ENCODE measurements at places on chromosomes 13 and 19.

DNA sequence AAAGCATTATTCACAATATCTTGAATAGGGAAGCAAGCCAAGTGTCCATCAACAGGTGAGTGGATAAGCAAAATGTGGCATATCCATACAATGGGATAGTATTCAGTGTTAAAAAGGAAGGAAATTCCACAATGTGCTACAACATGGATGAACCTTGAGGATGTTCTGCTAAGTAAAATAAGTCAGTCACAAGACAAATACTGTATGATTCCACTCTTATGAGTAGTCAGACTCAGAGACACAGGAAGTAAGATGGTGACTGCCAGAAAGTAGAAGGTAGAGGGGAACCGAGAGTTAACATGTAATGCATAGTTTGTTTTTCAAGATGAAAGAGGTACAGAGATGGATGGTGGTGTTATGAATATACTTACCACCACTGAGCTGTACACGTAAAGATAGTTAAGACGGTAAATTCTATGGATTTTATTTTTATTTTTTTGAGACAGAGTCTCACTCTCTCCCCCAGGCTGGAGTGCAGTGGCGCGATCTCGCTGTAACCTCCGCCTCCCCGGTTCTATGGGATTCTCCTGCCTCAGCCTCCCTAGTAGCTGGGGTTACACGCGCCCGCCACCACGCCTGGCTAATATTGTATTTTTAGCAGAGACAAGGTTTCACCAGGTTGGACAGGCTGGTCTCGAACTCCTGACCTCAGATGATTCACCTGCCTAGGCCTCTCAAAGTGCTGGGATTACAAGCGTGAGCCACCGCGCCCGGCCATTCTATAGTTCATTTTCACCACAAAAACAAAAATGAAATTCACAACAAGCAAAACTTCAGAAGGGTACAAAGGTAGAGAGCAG, 1.0 kb upstream of the CHAMP1 start:
- no peak for DNase-seq

GRCh38 chr19:49492573-49493405, 3.4 kb upstream of the RPS11 start:
- no peak for DNase-seq

- DNase-seq = no peak
These were observed 82.6 kb downstream of the FREM2 start for GRCh38 chr13:38769526-38769925.

DNA sequence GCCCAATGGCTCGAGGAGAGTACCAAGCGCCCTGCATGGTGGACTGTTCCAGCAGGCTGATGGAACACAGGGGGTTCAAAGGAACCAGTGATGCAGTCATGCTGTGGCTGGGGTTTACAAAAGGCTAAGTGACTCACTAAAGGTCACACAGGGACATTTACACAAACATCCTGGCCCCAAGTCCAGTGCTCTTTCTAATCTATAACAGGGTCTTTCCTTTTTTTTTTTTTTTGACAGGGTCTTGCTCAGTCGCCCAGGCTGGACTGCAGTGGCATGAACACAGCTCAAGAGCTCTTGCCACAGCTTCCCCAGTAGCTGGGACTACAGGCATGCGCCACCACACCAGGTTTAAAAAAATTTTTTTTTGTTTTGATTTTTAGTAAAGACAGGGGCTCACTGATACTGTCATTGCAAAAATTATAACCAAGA, 2.8 kb upstream of the SLC25A15 start:
- DNase-seq = no peak

DNA sequence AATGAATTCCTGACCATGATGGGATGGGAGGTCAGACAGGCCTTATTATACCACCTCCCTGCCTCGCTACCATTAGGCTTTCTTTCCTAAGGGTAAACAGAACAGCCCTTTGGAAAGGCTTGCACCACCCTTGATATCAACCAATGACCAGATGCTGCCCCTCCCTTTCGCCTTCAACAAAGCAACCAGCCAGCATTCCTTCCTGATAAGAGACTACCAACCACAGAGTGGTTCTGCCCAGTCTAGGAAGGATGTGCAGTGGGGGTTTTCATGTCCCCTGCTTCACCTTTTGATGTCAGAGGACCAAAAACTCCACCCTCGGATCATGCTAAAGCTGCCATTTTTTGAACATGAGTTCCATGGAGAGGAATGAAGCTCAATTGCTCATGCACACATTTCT, 21.7 kb downstream of the TEX30 start:
- no peak for DNase-seq

GRCh38 chr19:35644987-35645679, 3.0 kb upstream of the COX6B1 start:
- DNase-seq = no peak

DNA sequence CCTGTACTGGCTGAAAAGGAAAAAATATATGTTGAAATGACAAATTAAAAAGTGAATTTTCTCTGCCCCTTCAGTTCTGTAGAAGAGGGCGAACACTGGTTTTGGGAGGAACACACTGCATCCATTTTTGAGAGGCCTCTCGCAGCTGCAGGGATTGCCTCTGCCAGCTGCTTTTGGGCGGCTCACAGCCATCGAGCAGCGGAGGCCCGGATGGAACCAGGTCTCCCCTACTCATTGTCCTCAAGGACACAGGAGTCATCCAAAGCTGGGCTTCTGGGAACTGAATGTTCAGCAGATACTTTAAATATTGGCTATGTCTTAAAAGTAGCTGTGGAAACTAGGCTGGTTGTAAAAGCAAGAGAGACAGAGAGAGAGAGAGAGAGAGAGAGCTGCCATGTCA, 17.1 kb downstream of the RCBTB2 start:
- DNase-seq = no peak

- peak; percentile 59 for DNase-seq
These were observed 813 bp upstream of the DMPK start for GRCh38 chr19:45782820-45783785.

DNA sequence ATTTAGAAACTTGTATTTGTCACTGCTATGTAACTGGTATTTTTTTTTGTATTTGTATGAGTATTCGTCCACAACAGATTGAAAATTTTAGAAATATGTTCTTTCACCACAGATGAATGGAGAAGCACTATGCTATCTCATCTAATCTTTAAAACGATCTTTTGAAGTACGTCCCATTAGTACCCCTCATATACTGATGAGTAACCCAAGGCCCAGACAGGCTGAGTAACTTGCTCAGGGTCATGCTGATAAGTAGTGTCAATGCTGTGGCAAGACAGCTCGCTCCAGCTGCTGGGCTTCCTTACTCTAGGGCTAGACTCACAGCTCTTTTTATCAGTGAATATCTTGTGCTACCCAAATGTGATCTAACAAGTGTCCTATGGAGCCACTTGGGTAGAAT, 154.2 kb downstream of the SUCLA2 start:
- DNase-seq = no peak

DNA sequence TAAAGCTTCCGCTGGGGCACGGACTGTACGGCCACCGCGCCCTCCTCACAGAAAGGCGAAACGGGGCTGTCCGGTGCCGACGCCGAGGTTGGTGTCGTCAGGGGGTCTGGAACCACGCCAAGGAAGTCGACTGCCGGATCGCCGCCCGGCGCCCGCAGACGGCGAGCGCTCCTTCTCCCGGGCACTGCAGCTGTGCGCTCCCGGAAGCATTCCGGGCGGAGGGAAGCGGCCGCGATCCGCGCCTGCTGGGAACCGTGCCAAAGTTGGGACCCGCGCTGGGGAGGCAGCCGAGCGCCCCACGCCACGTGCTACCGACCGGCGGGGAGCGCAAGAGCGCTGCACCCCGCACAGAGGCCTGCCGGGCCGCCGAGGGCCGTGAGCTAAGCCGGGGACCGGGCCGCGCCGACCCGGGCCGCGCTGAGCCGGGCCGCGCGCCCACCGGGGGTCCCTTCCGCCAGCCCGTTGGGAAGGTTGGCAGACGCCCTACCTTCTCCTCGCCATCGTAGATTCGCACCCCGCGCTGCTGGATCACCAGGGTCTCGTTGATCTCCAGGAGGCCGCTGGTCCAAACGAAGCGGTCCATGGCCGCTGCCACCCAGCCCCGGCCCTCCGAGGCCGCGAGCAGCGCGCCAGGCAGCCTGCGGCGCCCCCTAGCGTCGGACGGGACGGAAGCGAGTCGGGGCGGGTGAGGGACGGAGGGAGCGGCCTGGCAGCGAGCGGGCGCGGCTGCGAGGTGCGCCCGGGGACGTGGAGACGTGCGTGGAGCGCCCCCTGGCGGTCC, at the start of gene VPS36:
VPS36 (minus strand) TSS at position 623 of the 781 bp plus-strand sequence; CDS start at position 583, 40 bp downstream.
- peak; percentile 60 for DNase-seq

GRCh38 chr19:8504171-8504570, 1.7 kb upstream of the PRAM1 start:
- no peak for DNase-seq

Data from GM04503 (cell line).